NCI-H1105 (cell line): ENCODE measurements at places on chromosomes 4 and X.

- no peak for DNase-seq
These were observed 51.5 kb upstream of the PRPS1 start for GRCh38 chrX:107576841-107577240.

- no peak for DNase-seq
These were observed 5.2 kb downstream of the PCDH19 start for GRCh38 chrX:100404851-100405250.

GRCh38 chrX:5702890-5703289 is 525.8 kb downstream of the NLGN4X start:
- DNase-seq, result no peak

- DNase-seq, result no peak
These were observed 824.0 kb downstream of the STIM2 start for GRCh38 chr4:27684610-27685011.

DNA sequence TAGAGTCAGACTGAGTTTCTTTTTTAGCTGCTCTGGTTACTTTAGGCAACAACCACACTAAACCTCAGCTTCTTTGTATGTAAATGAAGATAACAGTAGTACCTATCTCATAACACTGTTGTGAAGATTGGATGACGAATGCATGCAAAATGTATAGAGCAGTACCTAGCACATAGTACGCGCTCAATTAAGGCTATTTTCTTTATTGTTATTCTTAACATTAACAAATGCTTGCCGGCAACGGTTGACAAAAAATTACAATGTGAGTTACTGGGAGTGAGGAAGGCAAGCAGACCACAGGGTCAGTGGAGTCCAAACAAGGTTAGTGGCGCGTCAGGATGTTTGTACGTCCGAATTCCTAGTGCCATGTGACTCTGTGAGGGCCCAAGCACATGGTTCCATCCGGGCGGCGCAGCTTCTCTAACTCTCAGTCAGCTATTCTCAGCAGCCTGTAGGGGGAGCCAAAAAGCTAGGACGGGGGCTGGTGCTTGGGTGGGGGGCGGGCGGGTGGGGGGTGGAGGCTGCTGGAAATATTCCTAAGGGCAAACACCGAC is 821 bp upstream of the NALF2 start:
- DNase-seq, result peak; percentile 54

DNA sequence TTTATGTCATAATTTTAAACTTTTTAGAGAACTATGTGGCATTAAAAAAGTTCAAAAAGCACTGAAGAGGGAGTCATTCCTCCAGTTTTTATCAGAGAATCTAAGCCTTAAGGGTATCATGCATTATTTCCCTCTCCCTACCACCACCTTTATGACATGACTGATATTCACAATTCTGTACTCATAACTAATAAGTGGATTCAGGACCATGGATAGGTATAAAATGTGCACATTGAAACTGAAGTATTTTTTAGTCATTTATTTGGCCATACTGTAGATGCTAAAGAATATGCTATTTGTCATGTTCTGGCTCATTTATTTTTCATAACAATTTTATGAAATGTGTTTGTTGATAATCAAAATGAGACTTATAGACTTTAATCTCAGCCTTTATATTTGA is 897.5 kb upstream of the AGA start:
- DNase-seq, result no peak

DNA sequence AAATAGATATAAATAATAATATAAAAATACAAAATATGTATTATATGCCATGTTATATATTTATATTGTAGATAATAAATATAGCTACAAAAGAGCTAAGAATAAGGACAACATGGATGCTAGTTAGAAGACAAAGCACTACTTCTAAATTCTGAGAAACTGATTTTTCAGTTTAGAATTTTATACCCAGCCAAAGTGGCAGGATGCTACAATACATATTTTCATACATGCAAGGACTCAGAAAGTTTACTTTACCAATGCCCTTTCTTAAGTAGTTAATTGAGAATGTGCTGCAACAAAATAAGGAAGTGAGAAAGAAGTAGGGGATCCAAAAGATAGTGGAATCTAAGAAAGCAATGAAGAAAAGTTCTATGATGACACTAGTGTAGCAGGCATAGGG is 64.5 kb downstream of the PDE5A start:
- no peak for DNase-seq

DNA sequence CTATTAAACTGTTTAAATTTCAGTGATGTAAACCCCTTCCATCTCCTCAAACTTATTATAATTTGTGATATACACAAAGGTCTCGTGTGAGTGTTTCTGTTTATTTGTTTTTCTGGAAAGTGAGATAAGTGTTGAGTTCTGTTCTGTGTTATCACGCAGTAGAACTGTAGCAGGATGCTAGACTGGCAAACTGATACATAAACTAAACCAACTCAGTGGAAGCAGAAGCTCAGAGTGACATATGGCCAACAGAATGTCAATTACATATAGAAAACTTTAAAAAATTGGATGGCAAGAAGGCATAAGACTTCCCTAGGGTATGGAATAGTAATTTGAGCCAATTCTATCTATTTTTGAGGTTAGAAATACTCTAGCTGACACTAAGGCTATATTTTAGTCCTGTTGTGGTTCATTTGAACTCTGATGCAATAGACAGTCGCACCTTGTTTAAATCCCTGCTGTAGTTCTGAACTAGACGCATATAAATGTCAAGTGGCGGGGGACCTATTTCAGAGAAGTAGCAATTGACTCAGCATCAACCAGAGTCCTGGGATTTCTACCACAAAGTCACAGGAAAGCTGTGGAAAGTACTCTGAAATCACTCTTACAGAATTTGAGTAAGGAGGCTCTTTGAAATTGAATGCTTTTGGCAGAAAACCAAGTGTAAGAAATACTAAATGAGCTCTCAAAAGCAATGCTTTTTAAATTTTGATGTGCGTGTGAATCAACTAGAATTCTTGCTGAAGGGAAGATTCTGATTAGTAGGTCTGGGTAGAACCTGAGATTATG is 294.4 kb downstream of the INPP4B start:
- no peak for DNase-seq

GRCh38 chr4:181566490-181566889 is 676.7 kb upstream of the TENM3 start:
- no peak for DNase-seq

DNA sequence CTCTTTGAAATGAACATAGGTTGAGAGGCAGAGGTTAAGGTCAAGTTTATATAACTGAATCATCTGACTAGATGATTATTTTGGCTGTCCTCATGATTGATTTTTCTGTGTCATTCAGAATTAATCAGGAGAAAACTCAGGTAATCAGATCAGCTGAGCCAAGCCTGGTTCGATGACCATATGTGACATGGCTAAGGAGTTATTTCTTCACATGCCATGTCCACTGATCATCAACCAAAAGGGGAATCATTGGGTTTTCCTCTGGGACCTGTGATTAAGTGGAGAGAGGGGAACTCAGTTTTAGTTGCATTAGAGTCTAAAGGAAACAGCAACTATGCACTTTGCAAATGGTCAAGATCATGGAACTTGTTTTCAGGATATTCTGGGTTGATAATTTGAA is 20.3 kb upstream of the PACRGL start:
- DNase-seq, result no peak

- DNase-seq, result no peak
These were observed 37.6 kb downstream of the PDHA1 start for GRCh38 chrX:19381326-19381725.

- DNase-seq, result no peak
These were observed 44.5 kb downstream of the FTHL17 start for GRCh38 chrX:31027351-31027750.

DNA sequence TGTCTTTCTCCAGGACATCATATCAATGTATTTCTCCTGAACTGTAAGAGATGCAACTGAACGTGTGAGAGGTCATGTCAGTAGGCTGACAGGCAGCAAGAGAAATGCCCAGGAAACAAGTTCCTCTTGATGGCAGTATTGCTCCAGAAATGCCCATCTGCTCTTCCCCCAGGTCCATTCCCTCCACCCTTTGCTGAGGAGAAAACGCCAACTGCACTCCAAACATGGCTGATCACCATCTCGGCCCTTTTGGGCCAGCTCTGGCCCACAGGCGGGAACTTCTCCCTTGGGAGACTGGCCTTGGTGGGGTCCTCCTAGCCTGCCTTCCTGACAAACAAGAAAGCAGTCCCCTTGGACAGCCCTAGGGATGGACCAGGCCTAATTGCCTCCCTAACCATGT is 276.5 kb upstream of the AGTR2 start:
- no peak for DNase-seq

GRCh38 chrX:103791826-103792485 is 15.3 kb downstream of the PLP1 start:
- DNase-seq, result no peak

DNA sequence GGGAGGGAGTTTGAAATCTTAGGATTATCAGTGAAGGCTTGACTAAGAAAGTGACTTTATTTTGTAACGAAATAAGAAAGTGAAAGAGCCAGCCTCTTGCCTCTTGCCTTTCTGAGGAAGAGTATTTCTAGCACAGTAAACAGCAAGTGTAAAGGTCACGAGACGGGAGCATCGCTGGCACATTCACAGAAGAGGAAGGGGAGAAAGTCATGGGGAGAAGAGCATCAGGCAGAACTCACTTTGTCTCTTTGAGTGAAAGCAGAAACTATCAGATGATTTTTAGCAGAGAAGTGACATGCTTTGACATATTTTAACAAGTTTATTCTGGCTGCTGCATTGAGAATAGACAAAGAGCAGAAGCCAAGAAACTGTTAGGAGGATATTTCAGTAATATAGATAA is 313.8 kb downstream of the CAMK2D start:
- DNase-seq, result no peak

GRCh38 chr4:139279760-139280620 is at the start of gene MGARP:
MGARP (minus strand) TSS chr4:139280225; CDS start chr4:139280158, 67 bp downstream.
- DNase-seq, result peak; percentile 8

DNA sequence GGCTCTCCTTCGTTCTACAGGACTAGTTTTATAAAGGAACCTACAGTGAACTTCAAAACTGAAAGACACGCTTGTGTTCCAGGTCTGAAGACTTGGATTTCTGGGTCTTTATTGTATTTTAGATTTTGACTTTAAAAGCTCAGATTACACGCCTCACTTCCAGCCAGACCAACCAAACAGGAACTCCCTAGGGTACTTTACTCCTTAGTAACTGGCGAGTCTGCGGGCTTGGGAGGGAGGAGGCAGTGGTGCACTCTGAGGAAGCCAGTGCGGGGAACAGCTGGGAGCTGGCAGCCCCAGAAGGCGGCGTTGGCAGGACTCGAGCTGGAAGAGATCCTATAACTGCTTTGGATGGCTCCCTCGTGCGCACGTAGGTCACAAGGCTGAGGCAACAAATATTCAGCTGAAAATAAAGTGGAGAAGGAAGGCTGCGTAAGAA is 391 bp upstream of the PHKA1 start:
- peak; percentile 15 for DNase-seq

DNA sequence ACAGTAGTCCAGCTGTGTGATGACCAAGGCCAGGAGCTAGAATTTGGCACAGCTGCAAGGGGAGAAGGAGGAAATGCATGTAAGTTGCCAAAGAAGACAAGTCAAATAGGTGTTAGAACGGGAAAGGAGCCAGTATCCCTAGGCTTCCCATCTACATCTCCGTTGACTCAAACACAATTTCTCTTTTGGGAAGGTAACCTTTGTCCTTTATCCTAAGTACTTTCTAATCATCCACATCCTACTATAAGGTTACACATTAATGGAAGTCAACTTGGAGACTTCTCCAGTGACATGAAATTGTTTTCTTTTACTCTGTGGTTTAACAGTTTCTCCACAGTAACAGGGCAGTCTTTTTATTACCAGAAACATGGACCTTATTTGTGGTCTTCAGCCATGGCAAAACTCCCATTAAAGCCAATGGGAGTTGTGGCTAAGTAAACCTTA is 620.0 kb downstream of the ANKRD50 start:
- DNase-seq, result no peak

GRCh38 chr4:127623797-127624083 is 9.0 kb upstream of the INTU start:
- no peak for DNase-seq
